ENCODE measurements at places on chromosomes 11 and 22.

DNA sequence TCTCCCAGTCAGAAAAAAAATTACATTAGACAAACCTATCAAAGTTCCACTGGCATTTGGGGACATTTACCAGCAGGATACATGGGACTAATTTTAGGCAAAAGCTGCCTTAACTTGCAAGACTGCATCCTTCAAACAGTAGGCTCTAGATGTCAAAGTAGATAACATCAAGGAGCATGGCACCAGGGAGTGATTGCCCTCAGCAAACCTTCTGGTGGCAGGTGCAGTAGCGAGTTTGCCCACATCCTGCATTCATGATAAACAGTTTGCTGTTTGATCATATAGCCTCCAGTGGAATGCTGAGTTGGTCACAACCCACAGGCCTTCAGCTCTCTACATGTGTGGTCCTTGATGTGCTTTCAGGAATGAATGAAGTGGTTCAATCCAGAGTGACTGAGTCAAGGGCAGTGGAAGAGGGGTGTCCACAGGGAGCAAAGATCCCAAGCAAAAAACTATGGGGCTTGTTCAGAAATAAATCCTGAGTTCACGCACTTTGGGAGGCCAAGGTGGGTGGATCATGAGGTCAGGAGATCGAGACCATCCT, 12.0 kb downstream of the SCGB1D2 start:
- no peak for DNase-seq

DNA sequence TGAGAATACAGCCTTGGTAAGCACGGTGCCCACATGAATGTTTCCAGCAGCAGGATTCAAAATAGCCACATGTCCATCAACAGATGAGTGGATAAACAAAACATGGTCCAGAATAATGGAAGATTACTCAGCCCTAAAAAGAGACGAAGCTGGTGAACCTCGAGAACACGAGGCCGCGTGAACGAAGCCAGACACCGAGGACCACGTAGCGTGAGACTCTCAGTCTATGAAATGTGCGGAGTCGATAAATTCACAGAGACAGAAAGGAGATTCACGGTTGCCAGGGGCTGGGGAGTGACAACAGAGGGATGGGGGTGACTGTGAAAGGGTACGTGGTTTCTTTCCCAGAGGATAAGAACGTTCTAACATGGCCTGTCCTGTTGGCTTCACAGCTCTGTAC, 2.9 kb upstream of the ASCL2 start:
- DNase-seq = no peak

DNA sequence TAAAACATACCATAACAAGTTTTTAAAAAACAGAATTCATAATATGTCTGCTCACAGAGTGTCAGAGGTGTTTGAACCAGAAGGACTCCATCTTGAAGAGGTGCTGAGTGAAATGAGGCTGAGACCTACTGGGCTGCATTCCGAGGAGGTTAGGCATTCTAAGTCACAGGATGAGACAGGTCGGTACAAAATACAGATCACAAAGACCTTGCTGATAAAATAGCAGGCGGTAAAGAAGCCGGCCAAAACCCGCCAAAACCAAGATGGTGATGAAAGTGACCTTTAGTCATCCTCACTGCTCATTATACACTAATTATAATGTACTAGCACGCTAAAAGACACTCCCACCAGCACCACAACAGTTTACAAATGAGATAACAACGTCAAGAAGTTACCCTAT, 116.4 kb downstream of the ARHGAP32 start:
- no peak for DNase-seq

DNA sequence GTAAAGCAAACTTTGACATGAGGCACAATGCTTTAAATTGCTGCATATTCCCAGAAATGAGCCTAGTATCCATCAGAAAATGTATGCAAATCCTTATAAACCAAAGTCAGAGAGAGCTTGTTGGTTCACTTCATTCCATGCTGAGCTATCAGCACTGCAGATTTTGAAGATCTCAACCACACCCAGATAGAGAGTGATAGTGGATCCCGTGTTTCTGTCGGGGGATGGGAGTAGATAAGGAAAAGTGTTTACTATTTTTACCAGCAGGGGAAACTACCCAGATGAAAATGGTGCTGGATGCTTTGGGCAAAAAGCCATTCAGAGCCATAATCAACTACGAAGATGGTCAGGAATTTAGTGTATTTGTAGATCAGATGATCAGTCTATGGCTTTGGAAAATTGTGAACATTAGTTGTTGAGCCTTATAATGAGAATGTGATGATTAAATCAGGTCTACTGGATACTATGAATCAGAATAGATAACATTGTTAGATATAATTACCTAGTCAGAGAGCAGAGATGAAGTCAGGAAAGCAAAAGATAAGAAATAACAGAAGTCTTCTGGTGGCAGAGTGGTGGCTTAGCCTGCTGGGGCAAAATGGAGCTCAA, 10.8 kb downstream of the OR51B6 start:
- no peak for DNase-seq

DNA sequence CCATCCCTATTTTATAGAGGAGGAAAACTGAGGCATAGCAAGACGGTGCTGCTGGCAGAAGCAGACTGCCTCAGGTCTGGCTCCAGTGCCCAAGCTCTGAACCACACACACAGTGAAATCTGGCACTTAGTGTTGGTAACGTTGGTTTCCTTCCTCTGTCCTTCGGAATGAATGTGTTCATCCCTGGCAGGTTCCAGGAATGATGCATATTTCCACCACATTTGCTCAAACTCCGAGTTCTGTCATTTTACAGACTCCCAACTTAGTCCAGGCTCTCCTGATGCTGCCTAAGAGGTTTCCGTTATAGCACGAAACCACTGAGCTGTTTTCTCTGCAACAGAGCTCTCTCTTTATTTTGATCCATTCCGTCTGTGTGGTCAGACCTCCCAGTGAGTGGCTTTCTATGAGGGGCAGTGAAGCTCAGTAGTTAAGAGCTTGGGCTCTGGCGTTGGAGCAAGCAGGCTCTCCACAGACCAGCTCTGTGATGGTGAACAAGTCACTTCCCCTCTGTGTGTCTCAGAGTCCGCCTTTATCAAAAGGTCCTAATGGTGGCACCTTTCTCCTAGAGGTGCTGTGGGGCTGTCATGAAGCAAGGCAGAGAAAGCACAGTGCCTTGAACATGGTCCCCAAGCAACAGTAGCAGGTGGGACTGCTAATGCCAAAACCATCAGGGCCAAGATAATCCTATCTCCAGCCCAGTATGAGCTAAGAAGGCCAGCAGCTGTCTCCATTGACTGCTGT, 200.3 kb downstream of the MYO18B start:
- DNase-seq = no peak

DNA sequence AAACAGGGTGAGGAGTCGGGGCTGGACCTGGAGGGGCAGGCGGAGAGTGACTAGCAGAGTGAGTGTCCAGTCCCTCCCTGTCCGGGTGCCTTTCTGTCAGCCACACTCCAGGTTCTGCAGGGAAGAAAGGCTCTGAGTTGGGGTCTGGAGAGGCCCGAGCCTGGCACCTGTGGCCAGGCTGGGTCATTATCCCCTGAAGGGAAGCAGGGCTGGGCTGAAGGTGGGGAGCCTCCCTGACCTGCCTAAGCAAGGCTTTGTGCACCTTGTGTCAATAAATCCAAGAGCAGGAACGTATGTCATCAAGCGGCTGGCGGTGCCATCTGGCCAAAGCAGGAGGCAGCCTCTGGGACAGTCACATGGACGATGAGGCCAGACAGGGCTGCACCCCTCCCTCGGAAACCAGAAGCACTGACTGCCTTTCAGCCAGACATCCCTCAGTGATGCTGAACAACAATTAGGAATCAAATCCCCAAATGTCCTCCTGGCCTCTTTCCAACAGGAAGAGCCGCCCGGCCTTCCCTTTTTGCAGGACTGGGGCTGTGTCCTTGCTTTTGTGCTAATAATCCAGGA, 73.9 kb upstream of the FGF3 start:
- no peak for DNase-seq

Measured in CD4-positive, alpha-beta T cell treated with Interleukin-12 subunit alpha and Interleukin-12 subunit beta, for 1 hour (primary cell).